ENCODE measurements at places on chromosomes 11 and 22.

GRCh38 chr11:2780850-2781407 is 81.1 kb upstream of the KCNQ1OT1 start:
- no peak for DNase-seq

- DNase-seq = no peak
Measured at GRCh38 chr11:102596578-102596977, 28.6 kb downstream of the MMP20 start.

DNA sequence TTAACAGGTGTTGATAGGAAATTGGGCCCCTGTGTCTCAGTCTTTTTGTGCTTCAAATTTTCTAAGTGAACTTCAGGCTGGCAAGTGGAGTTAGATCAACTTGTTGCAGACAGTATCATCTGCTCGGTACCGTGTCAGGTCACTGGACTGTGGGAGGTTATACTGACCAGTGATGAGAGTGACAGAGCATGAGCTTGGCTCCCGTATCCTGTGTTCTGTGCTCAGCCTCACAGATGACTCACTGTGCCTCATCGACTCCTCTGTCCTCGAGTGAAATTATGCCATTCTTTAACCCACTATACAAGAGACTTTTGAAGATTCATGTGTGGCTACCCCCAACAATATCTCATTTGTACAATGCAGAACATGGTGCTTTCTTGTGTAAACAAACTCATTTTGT is 7.9 kb downstream of the GRAP2 start:
- peak; percentile 29 for DNase-seq

- no peak for DNase-seq
Measured at GRCh38 chr11:104410336-104410735, 246.4 kb upstream of the PDGFD start.

Data from suppressor macrophage treated with lipopolysaccharide for 4 hours (primary cell).